Cortex of kidney (tissue), 1 donor: ENCODE measurements at places on chromosomes 16 and 17.

DNA sequence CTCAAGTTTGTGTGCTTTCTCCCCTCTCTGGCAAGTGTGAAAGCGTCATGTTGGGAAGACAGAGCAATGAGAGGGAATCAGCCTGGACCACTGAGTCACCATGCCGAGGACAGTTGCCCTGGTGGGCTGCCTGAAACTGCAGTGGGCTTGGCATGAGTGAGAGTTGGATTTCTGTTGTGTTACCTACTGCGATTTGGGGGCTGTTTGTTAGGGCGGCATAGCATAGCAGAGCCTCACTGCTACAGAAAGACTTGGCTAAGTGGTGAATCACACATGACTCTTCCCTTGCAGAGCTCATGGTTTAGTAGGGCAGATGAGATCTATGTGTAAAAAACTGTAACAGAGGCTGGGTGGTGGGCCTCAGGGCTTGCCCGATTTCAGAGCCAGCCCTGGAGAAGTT, 324.6 kb downstream of the C16orf95 start:
- no peak for DNase-seq

DNA sequence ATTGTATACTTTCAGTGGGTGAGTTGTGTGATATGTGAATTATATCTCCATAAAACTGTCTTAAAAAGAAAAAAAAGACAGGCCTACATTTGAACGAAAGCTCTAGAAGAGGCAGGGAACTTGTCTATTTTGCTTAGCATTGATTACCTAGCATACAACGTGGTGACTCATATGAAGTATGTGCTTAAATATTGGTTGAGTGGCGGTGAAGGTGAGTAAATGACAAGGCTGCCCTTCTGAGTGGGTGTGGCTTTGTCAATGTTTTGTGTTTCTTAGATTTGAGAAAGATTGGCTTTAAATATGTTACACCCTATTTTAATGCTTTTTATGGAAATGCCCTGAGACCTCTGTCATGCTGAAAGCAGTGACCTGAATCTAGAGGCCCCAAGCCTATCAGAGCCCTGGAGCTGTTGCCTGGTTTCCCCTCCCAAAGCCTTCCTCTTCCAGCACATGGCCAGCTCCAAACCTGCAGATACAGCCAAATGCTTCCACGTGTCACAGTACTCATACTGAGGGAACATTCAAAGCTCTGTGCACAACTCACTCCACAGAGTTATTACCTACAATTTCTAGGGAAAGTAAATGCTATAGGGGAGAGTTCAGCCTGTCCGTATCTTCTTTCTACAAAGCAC, 260.0 kb downstream of the PHKB start:
- DNase-seq = no peak

- no peak for DNase-seq
Observed at GRCh38 chr17:6627019-6627418, 13.5 kb downstream of the KIAA0753 start.

DNA sequence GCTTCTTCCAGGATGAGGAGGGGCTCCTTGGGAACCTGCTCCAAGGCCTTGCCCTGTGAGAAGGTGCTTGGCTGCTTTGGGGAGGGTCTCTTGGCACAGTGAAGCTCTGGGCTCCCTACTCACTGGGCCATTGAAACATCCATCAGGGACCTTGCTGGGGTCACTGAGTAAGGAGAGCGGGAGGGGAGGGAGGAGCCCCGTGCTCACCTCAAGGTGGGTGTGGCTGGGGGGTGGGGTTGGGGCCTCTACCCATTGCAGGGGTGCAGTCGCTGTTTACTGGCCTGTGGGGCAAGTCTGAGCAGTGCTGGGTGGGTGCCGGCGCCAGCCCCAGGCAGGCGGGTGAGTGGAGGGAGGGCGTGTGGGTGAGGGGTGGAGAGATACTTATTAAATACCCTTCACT, 9.9 kb downstream of the TNS4 start:
- no peak for DNase-seq

DNA sequence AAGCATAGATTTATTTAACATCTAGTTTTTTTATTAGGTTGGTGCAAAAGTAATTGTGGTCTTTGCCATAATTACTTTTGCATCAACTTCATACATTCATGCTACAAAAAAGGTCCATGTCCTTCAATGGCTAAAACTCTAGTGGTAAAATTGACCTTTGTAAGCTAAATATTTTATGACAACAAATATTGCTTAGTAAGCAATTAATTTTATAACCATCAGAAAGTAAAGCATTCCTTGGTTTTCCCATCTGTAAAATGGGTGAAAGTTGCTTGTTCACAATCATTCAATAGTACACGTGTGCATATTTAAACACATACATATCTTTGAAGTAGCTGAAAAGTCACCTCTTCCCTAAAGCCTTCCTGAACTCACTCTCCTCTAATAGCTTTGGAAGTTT, 789.6 kb downstream of the CDH8 start:
- DNase-seq = no peak

- DNase-seq = no peak
Observed at GRCh38 chr17:80959330-80960036, 32.2 kb upstream of the CHMP6 start.

DNA sequence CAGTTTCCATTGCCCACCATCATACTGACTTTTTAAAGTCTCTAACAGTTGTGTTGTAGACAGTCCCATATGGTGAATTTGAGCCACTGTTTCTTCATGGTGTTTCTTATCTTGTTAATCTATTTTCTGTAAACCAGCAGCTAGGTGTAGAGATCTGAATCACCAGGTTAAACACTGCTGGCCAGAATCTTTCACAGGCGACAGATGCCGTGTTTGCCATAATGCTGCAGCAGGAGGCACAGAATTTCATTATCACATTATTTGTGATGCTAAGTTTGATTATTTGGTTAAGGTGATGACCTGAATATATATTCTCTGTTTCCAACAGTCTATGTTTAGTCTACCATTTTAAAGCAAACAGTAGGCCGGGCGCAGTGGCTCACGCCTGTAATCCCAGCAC, 11.5 kb upstream of the CNGB1 start:
- no peak for DNase-seq

DNA sequence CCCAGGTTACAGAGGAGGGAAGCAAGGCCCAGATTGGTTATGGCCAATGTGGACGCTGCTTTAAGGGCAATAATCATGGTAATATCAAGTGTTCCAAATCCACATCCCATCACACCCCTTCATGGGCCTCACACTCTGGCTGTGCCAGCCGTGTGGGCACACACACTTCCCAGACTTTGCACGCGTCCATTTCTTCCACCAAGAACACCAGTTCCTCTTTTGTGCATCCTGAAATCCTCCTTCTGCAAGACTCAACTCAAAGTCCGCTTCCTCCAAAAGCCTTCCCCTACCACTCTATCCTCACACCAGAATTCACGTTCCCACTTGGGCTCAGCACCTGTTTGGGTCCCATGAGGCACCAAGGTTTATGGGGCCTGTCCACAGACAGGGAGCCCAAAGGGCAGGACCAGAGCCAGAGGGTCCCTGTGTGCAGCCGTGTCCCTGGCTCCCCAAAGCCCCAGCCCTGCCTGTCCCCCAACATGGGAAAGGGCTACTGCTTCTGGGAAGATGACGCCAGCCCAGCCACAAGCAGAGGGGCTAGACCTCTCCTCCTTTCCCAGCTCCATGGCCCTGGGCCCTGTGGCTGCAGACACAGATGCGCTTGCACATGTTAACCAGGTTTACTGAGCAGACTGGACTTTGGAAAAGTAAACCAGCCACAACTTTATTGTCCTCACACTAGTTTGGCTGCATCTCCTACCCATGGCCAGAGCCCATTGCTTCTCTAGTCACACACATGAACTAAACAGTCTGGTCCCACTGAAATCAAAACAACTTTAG, 20.3 kb downstream of the SPNS3 start:
- DNase-seq = no peak

DNA sequence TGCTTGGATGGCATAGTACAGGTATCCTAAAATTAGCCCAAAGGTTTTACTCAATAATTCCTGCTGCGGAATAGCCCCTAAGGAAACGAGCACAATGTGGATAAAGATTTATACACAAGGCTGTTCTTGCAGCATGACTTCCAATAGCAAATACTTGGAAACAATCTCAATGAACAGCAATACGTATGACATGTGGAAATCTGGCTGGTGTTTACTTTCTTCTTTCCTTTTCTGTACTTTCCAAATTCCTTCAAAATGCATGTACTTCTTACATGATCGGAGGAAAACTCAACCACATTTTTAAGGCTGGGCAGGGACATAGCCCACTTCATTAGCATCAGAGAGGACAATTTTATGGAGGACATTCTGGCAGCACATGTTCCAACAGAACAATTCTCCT, 86.6 kb downstream of the C16orf95 start:
- no peak for DNase-seq

DNA sequence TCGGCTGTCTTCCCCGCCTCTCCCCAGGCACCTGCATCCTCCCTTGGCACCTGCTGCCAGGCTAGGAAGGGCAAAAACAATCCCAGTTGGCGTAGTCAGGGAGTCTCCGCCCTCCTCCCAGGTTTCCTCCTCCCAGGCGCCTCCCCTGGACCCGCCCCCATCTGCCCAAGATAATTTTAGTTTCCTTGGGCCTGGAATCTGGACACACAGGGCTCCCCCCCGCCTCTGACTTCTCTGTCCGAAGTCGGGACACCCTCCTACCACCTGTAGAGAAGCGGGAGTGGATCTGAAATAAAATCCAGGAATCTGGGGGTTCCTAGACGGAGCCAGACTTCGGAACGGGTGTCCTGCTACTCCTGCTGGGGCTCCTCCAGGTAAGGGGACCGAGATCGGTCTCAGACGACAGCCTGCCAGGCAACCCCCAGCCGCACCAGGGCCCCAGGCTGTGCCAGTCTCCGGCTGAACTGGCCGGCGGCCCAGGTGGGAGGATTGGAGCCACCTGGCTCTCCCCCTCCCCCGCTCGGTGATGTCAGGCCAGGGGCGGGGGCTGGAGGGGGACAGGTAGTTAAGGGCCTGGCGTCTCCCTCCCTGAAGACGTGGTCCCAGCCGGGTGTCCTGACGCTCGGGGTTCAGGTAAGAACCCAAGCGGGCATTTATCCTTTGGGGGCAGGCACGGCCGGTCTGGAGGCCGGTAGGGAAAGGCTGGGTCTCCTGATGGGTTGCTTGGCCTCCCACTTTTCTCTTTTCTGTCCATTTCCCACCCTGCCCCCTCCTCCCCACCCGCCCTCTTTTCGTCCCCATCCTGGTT, at the start of gene GRB7:
Gene GRB7 (plus strand): TSS at position 179 of the 808 bp plus-strand sequence. CDS start 4,364 bp downstream, outside the sequence.
- DNase-seq = no peak

- no peak for DNase-seq
Observed at GRCh38 chr17:75327757-75328156, 38.5 kb upstream of the SLC25A19 start.

- no peak for DNase-seq
Observed at GRCh38 chr16:27426423-27427408, 24.7 kb downstream of the IL21R start.

GRCh38 chr17:17216776-17217175, 10.6 kb upstream of the PLD6 start:
- DNase-seq = no peak

DNA sequence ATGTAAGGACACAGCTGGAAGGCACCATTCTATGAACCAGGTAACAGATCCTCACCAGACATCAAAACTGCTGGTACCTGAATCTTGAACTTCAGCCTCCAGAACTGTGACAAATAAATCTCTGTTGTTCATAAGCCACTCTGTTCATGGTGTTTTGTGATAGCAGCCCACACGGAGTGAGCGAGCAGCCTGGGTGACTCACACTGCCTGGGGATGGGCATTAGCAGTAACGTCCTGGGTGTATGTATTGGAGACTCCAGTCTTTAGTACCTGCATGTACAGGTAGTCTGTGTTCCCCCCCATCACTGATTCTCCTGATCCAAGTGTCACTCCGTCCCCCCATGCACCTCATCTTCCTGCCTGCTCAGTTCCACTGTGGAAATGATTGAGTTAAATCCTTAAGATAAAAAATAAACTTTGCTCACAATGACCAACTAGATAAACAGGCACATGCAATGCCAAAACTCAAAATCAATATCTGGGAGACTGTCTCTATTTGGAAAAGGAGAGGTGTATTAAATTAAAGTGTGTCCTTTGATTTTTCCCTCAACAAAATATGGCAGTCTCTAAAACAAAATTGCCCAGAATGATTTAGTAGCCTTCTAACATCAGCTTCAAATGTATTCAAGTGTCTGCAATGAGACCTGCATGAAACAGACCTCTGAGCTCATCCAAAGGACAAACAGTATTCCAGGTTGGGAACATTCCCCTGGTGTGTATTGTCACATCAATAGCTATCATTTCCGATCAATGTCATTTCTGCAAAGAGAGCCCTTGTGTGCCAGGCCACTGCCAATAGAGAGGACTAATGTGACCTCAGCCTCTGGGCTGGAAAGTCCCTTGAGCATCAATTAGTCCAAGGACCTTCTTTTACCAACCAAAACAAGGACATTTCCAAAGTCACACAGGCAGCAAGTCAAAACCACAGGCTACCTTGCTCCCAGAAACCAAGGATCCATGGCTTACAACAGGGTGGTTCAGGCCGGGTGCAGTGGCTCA, 12.2 kb upstream of the VAT1L start:
- DNase-seq = no peak

DNA sequence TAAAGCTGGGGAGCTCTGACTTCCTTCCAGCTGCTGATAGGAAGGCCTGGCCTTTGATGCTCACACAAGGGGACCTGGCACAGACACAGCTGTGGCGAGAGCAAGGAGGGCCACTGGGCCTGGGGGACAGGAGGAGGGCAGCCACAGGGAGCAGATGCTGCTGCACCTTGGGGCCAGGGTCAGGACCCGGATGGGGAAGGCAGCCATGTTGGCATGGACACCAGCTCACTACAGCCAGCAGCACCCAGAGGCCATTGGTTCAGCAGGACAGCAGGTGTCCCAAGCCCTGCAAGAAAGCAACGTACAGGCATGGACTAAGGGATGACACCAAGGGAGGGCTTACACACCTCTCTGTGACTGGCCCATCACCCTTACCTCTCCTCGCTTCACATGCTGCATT, 8.0 kb upstream of the RNF112 start:
- no peak for DNase-seq

- no peak for DNase-seq
Observed at GRCh38 chr17:37608351-37609169, 658 bp downstream of the SYNRG start.

- DNase-seq = no peak
Observed at GRCh38 chr17:76678330-76678729, 32.4 kb downstream of the MXRA7 start.

DNA sequence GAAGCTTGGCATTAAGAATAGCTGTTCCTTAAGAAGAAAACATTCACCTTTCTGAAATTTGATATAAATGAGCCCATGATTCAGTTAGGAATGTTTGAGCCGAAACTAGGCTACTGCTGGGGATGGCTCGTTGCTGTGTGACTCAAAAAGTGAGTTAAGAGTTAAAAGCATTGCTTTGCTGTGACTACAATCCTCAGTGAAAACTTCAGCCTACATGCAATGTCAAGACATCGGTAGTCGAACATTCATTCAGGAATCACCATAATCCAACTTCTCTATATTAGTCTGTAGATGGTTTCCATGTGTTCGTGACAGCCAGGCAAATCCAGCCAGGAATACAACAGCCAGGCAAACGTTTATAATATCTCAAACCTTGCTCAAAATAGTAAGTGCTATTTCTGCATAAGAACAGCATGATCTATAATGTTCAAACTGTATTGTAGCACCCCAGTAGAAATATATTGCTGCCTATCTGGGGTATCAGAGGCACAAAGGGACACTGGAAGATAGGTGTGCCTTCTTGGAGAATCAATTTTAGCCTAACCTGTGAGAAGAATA, 1225.1 kb downstream of the CDH8 start:
- no peak for DNase-seq

- DNase-seq = no peak
Observed at GRCh38 chr16:67750466-67750865, 31.4 kb upstream of the GFOD2 start.
